Spinal cord (tissue), 10 donors: ENCODE measurements at places on chromosomes 7 and 10. TPM values are rescaled to one million over a fixed set of nuclear protein-coding genes. Genes with fewer than 3 reads are reported as not detected.

Gene ZNF425
- 5.8 TPM for total RNA-seq

Gene HOXA7
- 12.6 TPM for total RNA-seq

Gene PTPN20
- total RNA-seq, result 20.0 TPM

Gene TFR2
- 7.0 TPM for total RNA-seq

Gene EFCAB10
- total RNA-seq, result 6.9 TPM

Gene ANKRD61
- 0.20 TPM for total RNA-seq

Gene ZDHHC6
- total RNA-seq, result 33.0 TPM

Gene FKBP9
- 118 TPM for total RNA-seq

Gene SPDYE1
- 0.10 TPM for total RNA-seq

Gene IDI2
- total RNA-seq, result 0.11 TPM

Gene CHST3
- total RNA-seq, result 28.4 TPM

Gene PNLIP
- total RNA-seq, result 0.11 TPM

Gene CFAP46
- 5.3 TPM for total RNA-seq

Gene CYP26C1
- total RNA-seq, result 0.11 TPM

Gene ASB10
- total RNA-seq, result not detected

Gene ANXA8L1
- total RNA-seq, result not detected

Gene IFIT1B
- 6.7 TPM for total RNA-seq

Gene MAT1A
- total RNA-seq, result 0.44 TPM

Gene HMX2
- not detected for total RNA-seq

Gene PSAP
- total RNA-seq, result 1,163 TPM

Gene GNAI1
- total RNA-seq, result 66.3 TPM

Gene PPP1R17
- total RNA-seq, result 1.2 TPM

Gene OR2A12
- not detected for total RNA-seq

Gene CPED1
- total RNA-seq, result 34.1 TPM

Gene AKR1C2
- total RNA-seq, result 27.5 TPM

Gene CUBN
- 10.6 TPM for total RNA-seq

Gene LIPM
- not detected for total RNA-seq

Gene CACUL1
- 33.7 TPM for total RNA-seq

Gene CISD1
- 73.4 TPM for total RNA-seq

Gene TAS2R41
- total RNA-seq, result not detected

Gene SUMF2
- 111 TPM for total RNA-seq

Gene SRGN
- total RNA-seq, result 75.7 TPM

Gene EPHB6
- 20.3 TPM for total RNA-seq

Gene PON2
- total RNA-seq, result 167 TPM

Gene CCZ1
- total RNA-seq, result 47.1 TPM

Gene CALML3
- total RNA-seq, result not detected

Gene ACHE
- total RNA-seq, result 71.4 TPM
